ENCODE measurements at places on chromosomes 7 and 10.

DNA sequence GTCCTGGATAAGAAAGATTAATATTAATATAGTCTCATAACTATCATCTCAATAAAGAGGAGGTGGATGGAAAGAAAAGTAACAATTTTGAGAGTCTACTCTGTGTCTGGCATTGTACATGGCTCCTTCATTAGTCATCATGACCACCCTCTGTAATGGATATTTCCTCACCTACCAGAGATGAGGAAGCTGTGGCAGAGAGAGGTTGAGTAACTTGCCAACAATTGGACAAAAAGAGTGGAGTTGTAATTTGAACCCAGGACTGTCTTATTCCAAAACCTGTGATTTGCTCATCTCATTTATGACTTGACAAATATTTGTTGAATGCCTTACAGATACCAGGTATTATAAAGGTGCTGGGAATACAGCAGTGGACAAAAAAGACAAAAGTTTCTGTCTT lies 2.1 kb upstream of the IDE start:
- H3K4me1 ChIP-seq, result peaks cover 17% of the 10 kb centered on the region
- H3K27ac ChIP-seq, result peak overlapping the region; percentile 80
- no peak for DNase-seq
- H3K36me3 ChIP-seq, result no peaks in the 10 kb centered on the region
- H3K4me3 ChIP-seq, result no peak overlapping the region

- H3K27me3 ChIP-seq, result no peaks in the 10 kb centered on the region
- H3K27ac ChIP-seq, result peak overlapping the region; percentile 91
- H3K4me3 ChIP-seq, result no peak overlapping the region
- peaks cover 16% of the 10 kb centered on the region for H3K36me3 ChIP-seq
- DNase-seq, result no peak
Observed at GRCh38 chr10:122864194-122864592, 15.2 kb downstream of the FAM24B start.

- no peaks in the 10 kb centered on the region for H3K36me3 ChIP-seq
- H3K4me3 ChIP-seq, result no peak overlapping the region
- no peak for DNase-seq
- H3K27ac ChIP-seq, result no peak overlapping the region
Observed at GRCh38 chr10:17734432-17735080, 17.4 kb upstream of the TMEM236 start.

DNA sequence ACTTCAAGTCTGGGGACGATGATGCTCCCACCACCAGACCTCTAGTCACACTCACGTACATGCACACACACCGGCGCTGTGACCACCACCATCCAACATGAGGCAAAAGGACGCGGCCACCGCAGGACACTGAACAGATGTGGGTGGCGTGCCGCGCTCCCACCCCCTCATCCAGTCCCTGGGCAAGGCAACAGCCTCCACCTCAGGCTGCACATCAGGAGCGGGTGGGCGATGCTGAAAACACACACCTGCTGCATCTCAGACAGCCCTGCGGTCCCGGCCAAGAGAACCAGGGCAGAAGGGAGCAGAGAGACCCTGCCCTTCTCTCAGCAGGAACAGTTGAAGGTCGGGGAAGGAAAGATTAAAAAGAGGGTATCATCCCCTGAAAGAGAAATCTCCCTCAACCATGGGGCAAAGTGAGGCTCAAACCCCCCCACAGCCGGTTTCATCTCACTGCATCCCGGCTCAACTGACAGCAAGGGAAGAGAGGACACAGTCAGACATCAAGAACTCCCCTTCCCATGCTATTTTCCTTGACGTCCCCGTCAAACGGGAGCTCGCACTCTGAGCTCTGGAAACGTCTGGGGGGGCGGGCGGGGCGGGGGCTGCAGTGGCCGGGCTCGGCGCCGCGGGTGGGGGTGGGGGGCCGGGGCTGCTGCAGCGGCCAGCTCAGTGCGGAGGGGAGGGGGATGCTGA lies 1.1 kb downstream of the CAMK2G start:
- peak overlapping the region; percentile 10 for H3K4me3 ChIP-seq
- no peak for DNase-seq
- H3K27me3 ChIP-seq, result no peaks in the 10 kb centered on the region
- H3K27ac ChIP-seq, result peak overlapping the region; percentile 21
- peaks cover 17% of the 10 kb centered on the region for H3K4me1 ChIP-seq
- peaks cover 29% of the 10 kb centered on the region for H3K36me3 ChIP-seq

DNA sequence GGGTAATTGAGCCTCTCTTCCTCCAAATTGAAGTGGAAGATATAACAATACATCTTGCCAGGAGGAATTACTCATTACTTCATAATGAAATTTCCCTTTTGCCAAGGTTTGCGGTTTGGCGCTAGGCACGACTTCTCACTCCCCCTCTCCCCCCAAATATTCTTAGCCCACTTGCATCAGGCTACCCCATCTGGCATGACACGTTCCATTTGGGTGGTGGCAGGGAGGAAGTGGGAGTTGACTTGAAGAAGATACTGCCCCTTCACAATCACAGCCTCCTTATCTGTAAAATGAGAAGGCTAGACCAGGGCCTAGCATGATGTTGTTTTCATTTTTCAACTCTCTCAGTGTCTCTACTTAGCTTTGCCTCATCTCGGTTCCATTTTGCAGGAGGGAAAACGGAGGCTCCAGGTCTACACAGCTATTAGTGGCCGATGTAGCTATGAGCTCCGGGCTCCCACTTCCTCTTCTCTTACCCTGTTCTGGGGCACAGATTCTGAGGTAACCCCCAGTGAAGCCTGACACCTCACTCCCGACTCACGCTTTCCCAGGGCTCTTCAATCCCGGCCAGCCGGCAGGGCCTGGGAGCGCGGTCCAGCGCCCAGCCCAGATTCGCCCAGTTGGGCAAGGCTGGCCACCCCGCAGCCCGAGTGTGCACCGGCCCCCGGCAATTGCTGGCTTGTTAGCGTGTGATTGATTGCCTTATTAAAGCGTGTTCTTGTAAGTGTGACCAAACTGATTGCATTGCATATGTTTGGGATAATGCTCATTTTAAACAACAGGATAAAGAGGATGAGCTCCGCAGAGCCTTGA lies 6.5 kb downstream of the EVX1 start:
- no peak overlapping the region for H3K4me3 ChIP-seq
- peaks cover 6% of the 10 kb centered on the region for H3K4me1 ChIP-seq
- no peak for DNase-seq

- H3K27me3 ChIP-seq, result no peaks in the 10 kb centered on the region
- H3K4me3 ChIP-seq, result no peak overlapping the region
- no peaks in the 10 kb centered on the region for H3K36me3 ChIP-seq
- H3K27ac ChIP-seq, result no peak overlapping the region
- H3K4me1 ChIP-seq, result peaks cover 34% of the 10 kb centered on the region
Observed at GRCh38 chr7:50834679-50835078, 52.0 kb upstream of the GRB10 start.

GRCh38 chr7:149381245-149381644 lies 79.6 kb downstream of the ZNF777 start:
- H3K27me3 ChIP-seq, result no peaks in the 10 kb centered on the region
- no peak for DNase-seq
- no peaks in the 10 kb centered on the region for H3K36me3 ChIP-seq
- no peak overlapping the region for H3K27ac ChIP-seq

DNA sequence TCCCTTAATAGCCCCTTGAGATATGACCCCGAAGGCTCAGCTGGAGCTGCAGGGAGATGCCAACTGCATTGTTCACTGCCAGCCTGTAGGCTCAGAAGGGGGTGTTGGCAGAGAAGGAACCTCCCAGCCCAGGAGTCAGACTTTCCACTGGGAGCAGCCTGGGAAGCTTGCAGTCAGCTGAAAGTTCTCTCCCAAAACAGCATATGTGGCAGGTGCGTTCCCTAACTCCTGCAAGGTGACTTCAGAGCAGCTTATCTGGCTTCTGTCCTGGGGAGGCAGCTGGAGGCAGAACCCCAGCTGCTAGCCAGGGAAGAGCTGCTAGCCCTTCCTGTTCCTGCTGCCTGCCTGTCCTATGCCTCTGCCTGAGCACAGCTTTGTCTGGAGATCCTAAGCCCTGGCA lies 8.1 kb downstream of the SFTPA2 start:
- no peak overlapping the region for H3K4me3 ChIP-seq
- no peaks in the 10 kb centered on the region for H3K36me3 ChIP-seq
- no peak for DNase-seq

DNA sequence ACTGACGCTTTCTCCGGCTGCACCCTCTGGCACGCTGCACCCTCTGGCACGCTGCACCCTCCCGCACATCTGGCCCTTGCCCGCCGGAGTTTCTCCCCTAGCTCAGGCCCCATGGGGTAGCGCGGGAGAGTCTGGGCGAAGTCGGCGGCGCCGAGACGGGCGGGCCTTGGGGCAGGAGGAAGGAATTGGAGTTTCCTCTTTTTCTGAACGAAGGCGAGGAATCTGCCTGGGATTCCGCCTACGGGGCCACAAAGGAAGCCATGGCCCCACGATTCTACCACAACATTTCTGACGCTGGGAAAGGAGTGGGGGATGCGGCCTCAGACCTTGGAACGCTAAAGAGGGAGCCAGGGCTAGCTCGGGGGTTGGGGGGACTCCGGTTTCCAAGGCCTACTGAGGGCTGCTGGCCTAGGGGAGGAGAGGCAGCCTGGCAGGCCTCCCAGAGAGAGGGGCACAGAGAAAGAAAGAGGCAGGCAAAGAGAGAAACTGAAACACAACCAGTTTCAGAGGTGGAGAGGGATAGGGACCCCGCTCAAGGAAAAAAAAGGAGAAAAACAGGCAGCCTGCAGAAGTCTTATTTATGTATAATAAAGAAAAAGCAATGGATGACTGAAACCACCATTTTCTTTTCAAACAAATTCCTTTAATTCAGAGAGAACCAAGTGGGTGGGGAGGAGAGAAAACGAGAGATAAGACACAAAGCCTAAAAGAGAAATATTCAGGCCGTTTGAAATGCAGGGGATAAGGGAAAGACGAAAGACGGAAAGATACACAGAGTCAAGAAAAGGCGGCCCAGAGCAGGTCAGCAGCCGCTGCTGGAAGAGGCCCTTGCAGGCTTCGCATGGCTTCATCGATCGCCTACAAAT lies 4.3 kb downstream of the TLX1 start:
- H3K27ac ChIP-seq, result no peak overlapping the region
- H3K27me3 ChIP-seq, result peaks cover 100% of the 10 kb centered on the region
- peak; percentile 52 for DNase-seq
- H3K4me1 ChIP-seq, result no peaks in the 10 kb centered on the region
- H3K36me3 ChIP-seq, result no peaks in the 10 kb centered on the region
- H3K4me3 ChIP-seq, result no peak overlapping the region

GRCh38 chr7:133365917-133366316 lies 113.0 kb downstream of the EXOC4 start:
- no peak overlapping the region for H3K4me3 ChIP-seq
- no peak overlapping the region for H3K27ac ChIP-seq
- no peaks in the 10 kb centered on the region for H3K27me3 ChIP-seq
- DNase-seq, result no peak

- H3K4me1 ChIP-seq, result no peaks in the 10 kb centered on the region
- no peak overlapping the region for H3K27ac ChIP-seq
- no peak overlapping the region for H3K4me3 ChIP-seq
- H3K27me3 ChIP-seq, result no peaks in the 10 kb centered on the region
- DNase-seq, result no peak
Observed at GRCh38 chr7:70439651-70440050, 692.3 kb upstream of the GALNT17 start.

DNA sequence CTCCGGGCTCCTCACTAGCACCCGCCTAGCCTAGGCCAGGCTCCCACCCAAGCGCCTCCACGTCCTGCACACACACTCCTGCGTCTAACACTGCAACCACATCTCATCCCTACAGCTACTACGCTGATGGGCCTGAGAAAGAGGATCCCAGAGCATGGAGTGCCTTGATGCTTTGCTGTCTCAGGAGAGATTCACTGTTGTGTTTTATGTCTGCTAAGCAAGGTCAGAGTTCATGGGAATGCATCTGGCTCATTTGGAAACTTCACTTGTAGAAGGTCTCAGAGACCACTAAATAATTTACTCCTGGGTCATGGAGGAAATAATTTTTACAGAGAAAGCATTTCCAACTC lies 88.7 kb downstream of the SLIT1 start:
- no peak overlapping the region for H3K4me3 ChIP-seq
- no peak overlapping the region for H3K27ac ChIP-seq
- H3K4me1 ChIP-seq, result no peaks in the 10 kb centered on the region
- H3K27me3 ChIP-seq, result peaks cover 10% of the 10 kb centered on the region
- no peaks in the 10 kb centered on the region for H3K36me3 ChIP-seq
- no peak for DNase-seq

- no peak overlapping the region for H3K4me3 ChIP-seq
- DNase-seq, result no peak
- H3K27me3 ChIP-seq, result no peaks in the 10 kb centered on the region
- H3K4me1 ChIP-seq, result no peaks in the 10 kb centered on the region
- H3K27ac ChIP-seq, result no peak overlapping the region
Observed at GRCh38 chr7:138919216-138919615, 62.0 kb downstream of the KIAA1549 start.

DNA sequence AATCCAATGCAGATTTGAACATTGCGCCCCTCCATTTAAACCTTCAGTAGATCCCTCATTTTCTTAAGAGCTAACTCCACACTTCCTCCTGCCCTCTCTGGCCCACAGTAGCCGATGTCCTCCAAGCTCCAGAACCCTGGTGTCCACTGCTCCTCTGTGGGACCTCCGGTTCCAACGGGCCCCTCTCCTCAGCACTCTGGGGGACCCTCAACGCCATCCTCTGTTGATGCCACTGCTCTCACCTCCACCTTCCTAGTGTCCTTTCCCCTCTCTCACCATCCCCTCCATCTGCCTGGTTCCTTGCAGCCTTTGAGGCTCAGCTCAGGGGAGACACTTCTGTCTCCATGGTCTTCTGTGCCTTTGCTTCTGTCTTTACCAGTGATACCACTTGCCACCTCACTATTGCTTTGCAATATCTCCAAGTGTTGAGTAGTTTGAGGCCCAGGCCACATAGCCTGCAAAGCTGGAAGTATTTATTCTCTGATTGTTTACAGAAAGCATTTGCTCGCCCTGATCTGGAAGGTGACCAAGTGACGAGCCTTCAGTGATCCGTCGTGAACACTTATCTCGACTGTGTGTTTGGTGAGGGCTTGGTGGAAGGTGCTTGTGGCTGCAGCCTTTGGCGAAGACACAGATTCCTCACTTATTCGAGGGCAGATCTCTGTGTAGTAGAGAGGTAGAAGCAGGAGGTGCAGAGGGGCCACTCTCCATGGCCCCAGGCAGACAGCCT lies 104.8 kb upstream of the SHH start:
- no peak overlapping the region for H3K27ac ChIP-seq
- H3K4me3 ChIP-seq, result no peak overlapping the region
- no peaks in the 10 kb centered on the region for H3K27me3 ChIP-seq

DNA sequence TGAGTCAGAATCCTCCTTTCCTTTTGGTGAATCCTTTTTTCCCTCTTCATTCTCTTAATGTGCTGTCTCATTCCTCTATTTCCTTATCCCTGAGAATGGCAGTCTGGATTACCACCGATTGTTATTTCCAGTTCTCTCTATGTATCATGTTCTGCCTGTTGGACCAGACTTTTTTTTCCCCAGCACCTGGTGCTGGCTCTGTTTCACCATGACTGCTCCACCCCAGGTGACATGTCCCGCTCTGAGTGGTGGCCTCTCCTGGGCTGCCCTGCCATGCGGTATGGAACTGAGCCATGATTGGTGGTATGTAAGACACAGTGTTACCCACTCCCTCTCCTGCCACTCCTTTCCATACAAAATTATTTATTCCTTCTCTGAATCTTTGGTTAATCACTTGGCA lies 399.9 kb downstream of the GATA3 start:
- H3K36me3 ChIP-seq, result no peaks in the 10 kb centered on the region
- no peaks in the 10 kb centered on the region for H3K27me3 ChIP-seq
- no peak overlapping the region for H3K4me3 ChIP-seq
- H3K4me1 ChIP-seq, result no peaks in the 10 kb centered on the region
- no peak overlapping the region for H3K27ac ChIP-seq

GRCh38 chr7:3087243-3087755 lies 43.6 kb upstream of the CARD11 start:
- H3K36me3 ChIP-seq, result no peaks in the 10 kb centered on the region
- no peaks in the 10 kb centered on the region for H3K4me1 ChIP-seq
- no peak for DNase-seq
- no peak overlapping the region for H3K27ac ChIP-seq
- no peak overlapping the region for H3K4me3 ChIP-seq
